Suppressor macrophage treated with lipopolysaccharide for 1 hour (primary cell): ENCODE measurements at places on chromosomes 5 and 9.

GRCh38 chr5:67244345-67244793 is 47.8 kb upstream of the CD180 start:
- no peak for DNase-seq

- DNase-seq = peak; percentile 74
These were observed 11.1 kb upstream of the CTSL start for GRCh38 chr9:87714819-87715218.

DNA sequence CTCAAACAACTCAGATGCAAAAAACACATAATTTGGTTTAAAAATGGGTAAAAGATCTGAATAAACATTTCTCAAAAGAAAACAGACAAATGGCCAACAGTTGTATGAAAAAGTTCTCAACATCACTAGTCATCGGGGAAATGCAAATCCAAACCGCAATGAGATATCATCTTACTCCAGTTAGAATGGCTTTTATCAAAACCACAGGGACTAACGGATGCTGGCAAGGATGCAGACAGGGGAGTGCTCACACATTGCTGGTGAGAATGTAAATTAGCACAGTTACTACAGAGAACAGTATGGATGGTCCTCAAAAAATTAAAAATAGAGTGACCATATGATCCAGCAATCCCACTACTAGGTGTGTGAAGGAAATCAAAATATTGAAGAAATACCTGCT is 589.1 kb upstream of the ADAMTS16 start:
- DNase-seq = no peak

DNA sequence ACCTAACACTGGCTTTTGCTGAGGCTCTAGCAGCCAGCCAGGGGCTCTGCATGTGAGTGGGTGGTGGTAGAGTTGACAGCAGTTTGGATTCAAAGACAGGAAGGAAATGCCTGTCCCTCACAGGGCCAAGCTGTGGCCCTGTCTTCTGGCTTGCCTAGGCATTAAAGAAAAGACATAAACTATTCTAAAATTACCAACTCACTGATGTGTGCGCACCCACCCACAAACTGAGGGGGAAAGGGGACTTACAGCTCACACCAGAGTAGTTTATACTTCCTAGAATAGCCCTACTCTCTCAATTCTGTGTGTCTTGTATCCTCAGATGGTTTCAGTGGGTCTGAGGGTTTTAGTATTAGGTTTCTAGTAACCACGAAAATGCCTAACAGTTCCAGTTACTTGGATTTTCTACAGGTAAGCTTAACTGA is 18.3 kb upstream of the IL13 start:
- no peak for DNase-seq

DNA sequence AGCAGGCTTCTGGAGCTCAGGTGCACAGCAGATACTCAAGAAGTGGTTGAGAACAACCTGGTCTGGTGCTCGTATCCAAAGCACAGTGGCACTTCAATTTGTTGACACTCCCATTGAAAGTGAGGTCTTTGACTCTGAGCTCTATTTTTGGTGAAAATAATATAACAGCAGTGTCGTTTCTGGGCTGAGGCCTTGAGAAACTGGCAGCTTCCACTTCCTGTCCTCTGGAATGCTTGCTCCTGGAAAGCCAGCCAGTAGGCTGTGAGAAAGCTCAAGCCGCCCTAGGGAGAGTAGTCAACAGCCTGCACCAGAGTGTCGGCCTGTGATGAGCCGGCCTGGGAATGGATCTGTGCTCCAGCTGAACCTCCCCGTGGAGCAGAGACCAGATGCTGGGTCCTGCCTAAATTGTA is 6.8 kb upstream of the SUSD3 start:
- DNase-seq = no peak

DNA sequence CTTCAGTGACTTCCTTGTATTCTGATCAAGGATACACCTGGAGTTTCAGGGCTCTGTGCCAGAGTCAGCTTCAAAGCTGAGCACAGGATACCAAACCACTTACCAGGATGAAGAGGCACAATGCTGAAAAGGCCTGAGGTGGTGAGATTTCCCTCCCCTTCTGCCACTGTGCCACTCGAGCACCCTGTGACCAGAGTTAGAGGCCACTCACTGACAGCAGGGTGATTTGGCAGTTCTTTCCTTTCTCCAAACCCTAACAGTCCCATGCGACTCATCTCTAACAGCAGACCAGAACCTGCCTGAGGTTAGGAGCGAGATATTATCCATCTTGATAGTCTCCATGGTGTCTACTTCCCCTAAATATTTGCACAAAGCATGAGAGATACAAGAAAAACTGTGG is 1.8 kb downstream of the PLGRKT start:
- peak; percentile 42 for DNase-seq

DNA sequence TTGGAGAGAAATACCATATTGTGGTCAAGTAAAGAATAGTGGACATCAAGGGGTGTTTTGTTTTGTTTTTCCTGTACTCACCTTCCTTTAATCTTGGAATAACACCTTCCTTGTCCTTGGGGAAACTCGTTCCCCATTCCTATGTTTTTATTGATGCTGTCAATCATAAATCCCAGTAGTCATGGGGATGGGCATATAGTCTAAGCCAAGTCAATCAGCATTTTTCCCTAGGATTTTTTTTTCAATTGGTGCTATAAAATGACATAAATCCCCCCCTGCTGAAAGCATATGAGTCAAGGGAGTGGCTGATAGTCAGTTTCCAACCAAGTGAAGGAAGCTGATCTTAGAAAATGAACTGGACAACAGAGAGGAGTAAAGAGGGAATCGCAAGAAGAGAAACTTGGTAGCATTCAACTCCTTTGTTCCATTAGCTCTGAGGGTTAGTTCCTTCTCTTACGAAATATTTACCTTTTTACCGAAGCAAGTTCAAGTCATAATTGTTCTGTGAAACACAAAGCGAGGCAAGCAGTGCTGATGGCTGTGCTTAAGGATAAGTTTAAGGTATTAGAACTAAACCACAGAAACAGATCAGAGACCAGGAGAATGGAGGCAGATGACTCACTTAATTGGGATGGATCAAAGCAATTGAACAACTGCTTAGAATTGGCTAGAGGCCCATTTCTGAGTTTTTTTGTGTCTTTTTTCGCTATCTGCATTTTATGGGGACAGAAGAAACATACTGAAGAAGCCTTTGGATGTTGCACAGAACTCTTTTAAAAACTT is 218.6 kb downstream of the SEMA6A start:
- no peak for DNase-seq

- DNase-seq = no peak
These were observed 1.5 kb downstream of the TOR4A start for GRCh38 chr9:137278721-137279711.

- no peak for DNase-seq
These were observed 3.4 kb upstream of the ZBTB5 start for GRCh38 chr9:37468620-37469019.

- no peak for DNase-seq
These were observed 233.4 kb upstream of the CDH6 start for GRCh38 chr5:30960036-30960435.

DNA sequence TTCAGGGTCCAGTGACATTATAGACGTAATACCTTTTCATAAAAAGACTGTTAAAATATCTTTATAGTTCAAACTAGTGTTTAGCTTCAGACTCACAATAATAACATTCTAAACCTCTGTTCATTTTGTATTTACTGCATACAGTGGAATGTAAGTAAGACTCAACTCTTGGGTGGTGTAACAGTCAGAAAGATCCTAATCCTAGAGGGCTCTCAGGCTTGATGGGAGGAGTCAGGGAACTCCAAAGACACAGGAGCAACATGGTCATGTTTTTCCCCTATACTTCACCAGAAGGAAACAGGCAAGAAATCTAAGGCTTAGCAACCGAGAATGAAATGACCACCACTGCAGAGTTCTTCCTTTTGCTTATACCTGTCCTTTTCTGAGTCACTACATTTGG is 82.6 kb downstream of the MRPS27 start:
- DNase-seq = no peak

- DNase-seq = no peak
These were observed 884.0 kb upstream of the ACO1 start for GRCh38 chr9:31500422-31500821.

- no peak for DNase-seq
These were observed 2.9 kb upstream of the FAM163B start for GRCh38 chr9:133612051-133612450.

DNA sequence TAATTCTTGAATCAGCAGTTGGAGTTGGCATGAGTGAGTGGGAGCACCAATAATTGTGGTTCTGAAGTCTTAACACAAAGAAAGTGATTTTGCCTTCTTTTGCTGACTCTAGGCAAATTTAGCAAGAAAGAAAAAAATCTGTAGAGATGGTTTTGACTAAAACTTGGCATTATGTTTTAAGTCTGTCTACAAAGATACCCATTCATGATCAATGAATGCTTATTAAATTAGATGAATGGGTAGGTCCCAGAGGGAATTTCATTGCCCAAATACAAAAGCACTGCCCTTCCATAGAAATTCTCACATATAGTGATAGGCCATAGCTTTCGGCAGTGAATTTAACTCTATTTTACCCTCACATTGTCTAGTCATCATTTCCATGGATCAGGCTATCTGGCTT is 428.6 kb upstream of the ADAMTSL1 start:
- no peak for DNase-seq

GRCh38 chr5:127550652-127551409 is 33.4 kb downstream of the PRRC1 start:
- DNase-seq = peak; percentile 32

DNA sequence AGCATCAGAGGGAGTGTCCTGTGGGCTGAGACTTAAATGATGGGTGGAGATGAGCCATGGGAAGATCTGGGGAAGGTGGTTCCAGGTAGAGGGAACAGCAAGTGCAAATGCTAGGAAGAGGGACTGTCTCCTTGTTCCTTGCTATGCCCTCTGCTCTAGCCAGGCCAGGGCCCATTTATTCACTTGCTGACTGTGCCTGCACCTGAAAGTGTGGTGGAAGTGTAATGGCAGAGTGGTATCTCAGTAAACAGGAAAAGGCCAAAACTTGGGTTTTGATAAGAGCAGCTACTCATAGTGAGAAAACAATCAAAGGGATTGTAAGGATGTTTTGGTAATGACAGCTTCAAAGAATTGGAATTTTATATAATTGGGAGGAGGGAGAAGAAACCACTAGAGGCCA is 32.4 kb downstream of the TLE4 start:
- DNase-seq = no peak

GRCh38 chr9:88682431-88682831 is 147.5 kb downstream of the NXNL2 start:
- no peak for DNase-seq
